ENCODE measurements at places on chromosomes 3 and 15. TPM values are rescaled to one million over a fixed set of nuclear protein-coding genes. Genes with fewer than 3 reads are reported as not detected.

Gene PLSCR5
- total RNA-seq, result not detected

Gene SI
- not detected for total RNA-seq

Gene AQR
- total RNA-seq, result 29.8 TPM

Gene TTC21A
- 6.1 TPM for total RNA-seq

Gene CDC25A
- total RNA-seq, result 2.6 TPM

Gene GOLGA8B
- total RNA-seq, result 12.6 TPM

Gene NKTR
- total RNA-seq, result 37.5 TPM

Gene GOLGA8T
- not detected for total RNA-seq

Gene EXD1
- total RNA-seq, result not detected

Gene NPAP1
- total RNA-seq, result not detected

Gene PPP1R14D
- not detected for total RNA-seq

Gene GOLGA6L4
- 3.6 TPM for total RNA-seq

Gene COLQ
- 0.66 TPM for total RNA-seq

Gene C3orf49
- total RNA-seq, result not detected

Gene PPARG
- 45.4 TPM for total RNA-seq

Gene ANKRD63
- not detected for total RNA-seq

Gene ZMYND10
- total RNA-seq, result 1.5 TPM

Data from smooth muscle cell of trachea (primary cell).